ENCODE measurements at places on chromosomes 5 and 9.

DNA sequence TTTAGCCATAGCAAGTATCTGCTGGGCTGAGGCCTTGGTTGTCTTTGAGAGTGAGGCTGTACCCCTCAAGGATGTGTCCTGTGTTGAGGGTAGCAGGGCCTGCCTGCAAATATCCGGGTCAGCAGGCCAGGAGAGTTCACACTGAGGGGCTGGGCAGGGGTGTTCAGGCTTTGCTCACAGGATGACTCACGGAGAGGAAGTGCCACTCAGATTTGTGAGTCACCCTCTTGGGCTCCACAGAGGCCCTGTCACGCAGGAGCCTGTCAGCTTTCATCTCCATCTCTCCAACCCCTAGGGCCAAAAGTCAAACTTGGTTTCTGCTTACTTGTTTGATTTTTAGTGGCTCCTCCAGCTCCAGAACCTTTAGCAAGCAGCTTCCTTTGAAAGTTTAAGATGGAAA lies 211.5 kb downstream of the SEC61B start:
- no peak for DNase-seq

GRCh38 chr5:135443161-135443960 lies 3.8 kb downstream of the DCANP1 start:
- no peak for DNase-seq

- DNase-seq = no peak
Measured at GRCh38 chr5:107997338-107997980, 326.7 kb upstream of the EFNA5 start.

DNA sequence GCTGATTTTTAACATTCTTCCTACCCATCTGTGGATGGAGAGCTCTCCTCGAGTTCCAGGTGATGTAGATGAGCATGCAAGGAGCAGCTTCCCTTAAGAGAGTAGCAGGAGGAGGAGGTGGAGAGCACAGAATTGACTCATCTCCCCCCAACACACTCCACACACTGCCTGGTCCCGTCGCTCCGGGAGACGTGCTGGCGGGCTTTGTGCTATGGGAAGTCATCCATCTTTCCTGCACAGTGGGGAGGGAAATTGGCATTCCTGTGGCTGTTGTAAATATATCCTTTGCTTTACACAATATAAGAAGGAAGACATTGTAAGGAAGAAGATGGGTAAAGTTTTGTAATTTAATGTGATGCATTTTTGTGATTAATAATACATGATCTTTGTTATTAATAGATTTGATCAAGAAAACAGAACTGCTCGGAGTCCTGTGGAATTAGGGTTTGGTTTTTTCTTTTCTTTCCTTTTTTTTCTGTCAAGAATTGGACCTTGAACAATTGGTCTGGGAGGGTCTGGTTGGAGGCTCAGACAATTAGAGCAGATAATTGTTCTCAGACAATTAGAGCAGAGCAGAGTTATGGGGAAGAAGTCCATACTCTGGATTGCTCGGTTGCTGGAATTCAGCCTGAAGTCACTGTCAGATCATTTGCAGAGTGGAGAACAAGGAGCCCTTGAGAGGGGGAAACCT lies 297.8 kb downstream of the GADD45G start:
- DNase-seq = no peak

GRCh38 chr5:10633271-10634049 lies 69.6 kb downstream of the ANKRD33B start:
- no peak for DNase-seq

DNA sequence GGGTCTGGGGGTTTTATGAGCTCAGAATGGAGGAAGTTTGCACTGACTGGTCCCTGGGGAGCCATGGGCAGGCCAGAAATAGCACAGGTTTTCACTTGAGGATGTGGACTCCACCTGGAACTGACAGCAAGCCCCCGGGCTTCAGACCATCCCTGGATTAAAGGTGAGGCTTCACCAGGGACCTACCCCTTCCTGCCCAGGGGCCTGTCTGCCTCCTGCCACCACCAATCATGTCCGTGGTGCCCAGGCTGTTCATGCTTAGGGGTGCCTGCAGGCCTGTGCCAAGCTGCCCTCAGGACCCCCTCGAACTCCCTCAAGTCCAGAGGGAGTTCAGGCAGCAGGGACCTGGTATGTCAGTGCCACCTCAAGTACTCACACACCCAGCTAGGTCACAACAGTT lies 577.2 kb upstream of the EDIL3 start:
- no peak for DNase-seq

DNA sequence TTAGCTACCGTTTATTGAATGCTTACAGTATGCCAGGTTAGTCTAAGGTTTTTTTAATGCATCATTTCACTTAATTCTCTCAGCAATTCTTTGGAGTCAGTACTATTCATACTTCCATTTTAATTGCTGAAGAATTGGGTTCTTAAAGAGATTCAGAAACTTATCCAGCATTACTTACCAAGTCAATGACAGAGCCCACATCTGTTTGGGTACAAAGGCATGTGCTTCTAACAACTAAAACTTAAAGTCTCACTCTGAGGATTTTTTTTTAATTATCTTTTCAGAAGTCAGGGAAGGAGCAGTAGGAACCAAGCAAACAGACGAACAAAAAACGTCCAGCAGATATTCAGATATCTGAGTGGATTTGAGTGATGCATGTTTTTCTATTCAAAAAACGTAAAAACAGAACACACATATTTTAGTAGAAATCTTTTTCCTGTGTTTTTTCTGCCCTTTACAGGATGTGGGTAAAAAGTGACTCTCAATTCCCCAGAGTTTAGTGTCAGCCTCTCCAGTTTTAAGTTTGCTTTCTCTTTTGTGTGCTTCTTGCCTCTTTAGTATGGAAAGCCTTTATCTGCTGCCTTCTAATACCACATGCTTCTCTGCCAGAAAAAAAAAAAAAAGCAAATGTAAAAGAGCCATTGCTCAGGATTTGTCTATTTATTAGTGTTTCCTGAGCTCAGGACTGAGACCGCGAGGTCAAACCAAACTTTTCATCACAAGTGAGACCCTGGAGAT lies 118.0 kb downstream of the PRKACG start:
- no peak for DNase-seq

GRCh38 chr5:30808996-30809395 lies 384.5 kb upstream of the CDH6 start:
- DNase-seq = no peak

DNA sequence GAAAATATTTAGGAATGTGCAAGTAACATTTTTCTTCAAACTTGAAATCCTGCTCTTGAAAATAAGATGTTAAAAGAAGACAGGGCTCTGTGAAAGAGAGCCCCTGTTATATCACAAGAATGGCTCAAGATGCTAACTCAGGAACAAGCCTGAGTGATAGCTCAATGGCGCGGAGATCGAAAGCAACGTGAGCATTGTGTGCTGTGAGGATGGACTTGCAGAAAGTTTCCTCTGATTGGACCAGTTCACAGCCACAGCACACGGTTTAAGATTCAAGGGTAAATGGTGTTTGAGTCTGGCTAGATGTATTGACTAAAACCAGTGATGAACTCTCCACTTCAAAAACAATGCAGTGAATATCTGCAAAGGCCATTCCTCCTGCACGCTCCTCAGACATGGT lies 2387.0 kb downstream of the MAT2B start:
- DNase-seq = no peak

DNA sequence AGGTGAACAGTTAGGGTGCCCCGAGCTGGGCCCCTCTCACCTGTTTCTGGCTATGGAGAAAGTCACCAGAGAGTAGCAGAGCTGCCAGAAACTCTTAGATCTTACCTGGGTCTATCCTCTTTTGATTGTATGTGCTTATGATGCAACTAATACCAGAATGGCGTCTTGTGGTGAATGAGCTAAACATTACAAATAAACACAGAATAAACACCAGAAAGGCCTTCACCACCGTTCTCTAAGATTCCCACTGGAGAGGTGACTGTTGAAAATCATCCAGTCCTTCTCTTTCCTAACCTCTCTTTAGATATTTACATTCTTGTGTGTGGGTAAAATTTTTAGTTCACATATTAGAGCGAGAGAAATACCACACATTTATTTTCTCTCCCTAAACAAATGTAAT lies 241.7 kb upstream of the GAS1 start:
- DNase-seq = no peak

- no peak for DNase-seq
Measured at GRCh38 chr5:2335125-2335732, 416.2 kb downstream of the IRX2 start.

GRCh38 chr9:112873773-112874405 lies 16.8 kb downstream of the SLC46A2 start:
- no peak for DNase-seq

- DNase-seq = no peak
Measured at GRCh38 chr5:175616083-175616482, 41.8 kb upstream of the HRH2 start.

- no peak for DNase-seq
Measured at GRCh38 chr9:2461892-2462291, 159.7 kb upstream of the VLDLR start.

GRCh38 chr5:56251440-56251839 lies 18.3 kb upstream of the ANKRD55 start:
- no peak for DNase-seq

GRCh38 chr5:150068472-150068871 lies 17.9 kb downstream of the CSF1R start:
- no peak for DNase-seq

DNA sequence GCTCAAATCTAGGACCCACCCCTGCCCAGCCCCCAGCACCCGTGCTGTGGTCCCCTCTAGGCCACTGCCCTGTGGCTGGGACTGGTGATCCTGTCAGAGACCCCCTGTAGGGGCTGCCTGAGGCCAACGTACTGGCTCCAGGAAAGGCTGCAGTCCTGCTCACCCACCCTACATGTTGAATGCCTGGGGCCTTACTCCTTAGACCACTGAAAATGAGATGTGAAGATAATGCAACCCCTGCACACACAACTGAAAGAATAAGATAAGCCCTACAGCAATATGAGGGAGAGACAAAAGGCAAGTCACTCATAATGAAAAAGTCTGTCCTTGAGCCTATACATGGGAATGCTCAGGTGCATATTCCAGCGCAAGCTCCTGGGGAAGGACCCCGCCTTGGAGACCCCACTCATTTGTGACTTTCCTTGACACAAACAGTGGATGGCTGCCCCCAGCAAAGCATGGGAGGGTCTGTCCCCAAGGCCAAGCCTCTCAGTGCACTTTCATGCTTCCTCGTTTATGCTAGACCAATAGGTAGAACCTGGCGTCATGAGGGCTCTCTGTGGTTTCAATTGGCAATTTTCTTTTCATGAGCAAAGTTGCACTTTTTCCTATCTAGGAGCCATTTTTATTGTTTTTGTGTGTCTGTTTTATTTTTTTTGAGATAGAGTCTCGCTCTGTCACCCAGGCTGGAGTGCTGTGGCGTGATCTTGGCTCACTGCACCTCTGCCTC lies 12.5 kb upstream of the WNK2 start:
- no peak for DNase-seq

- no peak for DNase-seq
Measured at GRCh38 chr9:110073356-110073905, 134.5 kb downstream of the C9orf152 start.

DNA sequence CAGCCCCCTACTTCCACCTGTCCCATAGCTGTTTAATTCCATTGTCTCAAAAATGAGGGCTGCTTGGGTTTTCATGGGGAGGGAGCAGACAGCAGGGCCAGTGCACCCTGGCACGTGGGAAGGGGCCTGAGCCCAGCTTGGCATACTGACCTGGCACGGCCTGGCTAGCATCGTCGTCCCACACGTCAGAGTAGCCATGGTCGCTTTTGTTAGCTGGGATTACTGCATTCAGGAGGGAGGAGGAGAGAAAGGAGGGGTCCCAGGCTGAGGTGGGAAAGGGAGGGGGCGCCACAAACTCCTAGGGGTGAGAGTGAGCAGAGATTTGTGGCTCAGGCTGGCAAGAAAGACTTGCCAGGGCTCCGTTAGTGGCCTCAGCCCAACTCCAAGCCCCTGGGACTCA lies 21.1 kb upstream of the CYSTM1 start:
- DNase-seq = no peak

- no peak for DNase-seq
Measured at GRCh38 chr5:103617090-103617489, 54.5 kb upstream of the NUDT12 start.

- DNase-seq = no peak
Measured at GRCh38 chr5:107408564-107408963, 262.2 kb downstream of the EFNA5 start.

GRCh38 chr9:103714992-103715391 lies 379.1 kb upstream of the SMC2 start:
- no peak for DNase-seq

- no peak for DNase-seq
Measured at GRCh38 chr5:103919506-103919905, 356.9 kb upstream of the NUDT12 start.

DNA sequence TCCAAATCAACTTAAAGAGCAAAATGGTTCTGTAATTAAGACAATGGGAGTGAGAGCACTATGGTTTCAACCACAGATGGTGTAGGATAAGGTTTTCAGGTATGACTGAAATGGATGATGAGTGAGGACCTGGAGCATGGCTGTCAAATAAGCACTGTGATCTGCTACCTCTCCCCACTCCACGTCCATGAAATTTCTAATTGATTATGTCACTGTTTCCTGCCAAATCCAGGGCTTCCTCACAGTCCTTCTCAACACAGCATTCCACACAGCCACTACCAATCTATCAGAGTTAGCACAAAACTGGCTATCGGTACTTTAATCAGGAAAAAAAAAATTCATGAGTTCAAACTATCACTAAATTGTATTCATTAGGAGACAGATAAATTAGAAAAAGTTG lies 420.4 kb upstream of the WWC1 start:
- DNase-seq = no peak

GRCh38 chr9:133360400-133361393 lies 4.3 kb downstream of the SURF2 start:
- no peak for DNase-seq

- no peak for DNase-seq
Measured at GRCh38 chr9:102101723-102102122, 363.3 kb upstream of the GRIN3A start.

GRCh38 chr9:112866662-112867274 lies 23.9 kb downstream of the SLC46A2 start:
- no peak for DNase-seq

DNA sequence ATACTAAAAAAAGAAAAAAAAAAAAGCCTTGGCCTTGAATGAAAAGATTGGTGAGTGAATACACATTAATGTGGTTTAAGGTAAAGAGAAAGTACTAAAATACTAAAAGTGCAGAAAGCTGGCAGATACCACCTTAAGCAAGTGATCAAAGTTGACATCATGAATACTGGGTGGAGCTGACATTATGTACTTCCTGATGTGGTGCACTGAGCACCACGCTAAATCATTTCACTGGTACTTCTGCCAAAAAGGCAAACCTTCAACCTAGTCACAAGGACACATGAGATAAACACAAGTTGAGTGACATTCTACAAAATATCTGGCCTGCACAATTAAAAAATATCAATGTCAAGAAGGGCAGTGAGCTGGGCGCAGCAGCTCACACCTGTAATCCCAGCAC lies 33.8 kb upstream of the PANK3 start:
- DNase-seq = no peak
